Hepatocyte (in vitro differentiated cells): ENCODE measurements at places on chromosomes 16 and 17. TPM values are rescaled to one million over a fixed set of nuclear protein-coding genes. Genes with fewer than 3 reads are reported as not detected.

The MPP3 gene
- 2.1 and 3.2 TPM in 2 replicates for total RNA-seq

The PYDC1 gene
- not detected in 2 replicates for total RNA-seq

The TBC1D3E gene
- total RNA-seq, result not detected in 2 replicates

The CTRB2 gene
- not detected in 2 replicates for total RNA-seq

The HOXB9 gene
- 1.5 and 2.1 TPM in 2 replicates for total RNA-seq

The MEIOC gene
- 0.04 and 0.13 TPM in 2 replicates for total RNA-seq

DNA sequence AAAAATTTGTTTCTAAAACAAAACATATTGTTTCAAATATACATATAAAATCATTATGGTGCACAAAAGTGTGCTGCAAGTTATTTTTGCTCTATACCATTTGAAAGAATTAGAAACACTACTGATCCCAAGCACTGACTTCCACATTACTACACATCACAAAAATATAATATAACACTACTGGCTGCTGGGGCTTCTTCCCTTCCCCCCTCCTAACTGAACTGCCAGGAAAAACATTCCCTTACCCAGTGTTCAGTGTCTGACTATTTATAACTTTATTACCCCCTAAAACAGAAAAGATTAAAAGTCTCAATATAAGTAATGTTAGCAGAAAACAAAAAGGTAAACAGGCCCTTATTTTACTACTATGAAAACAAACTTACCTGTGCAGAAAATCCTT is 36.9 kb downstream of the GPATCH8 start:
- H3K27ac ChIP-seq, result no peak overlapping the region
- no peak overlapping the region for H3K4me3 ChIP-seq
- no peaks in the 10 kb centered on the region for H3K4me1 ChIP-seq

- no peak for DNase-seq
- H3K27me3 ChIP-seq, result no peaks in the 10 kb centered on the region
- no peaks in the 10 kb centered on the region for H3K4me1 ChIP-seq
Observed at GRCh38 chr16:17984810-17985209, 351.7 kb downstream of the NPIPA8 start.

- DNase-seq, result no peak
- no peaks in the 10 kb centered on the region for H3K4me1 ChIP-seq
- no peaks in the 10 kb centered on the region for H3K36me3 ChIP-seq
- H3K4me3 ChIP-seq, result no peak overlapping the region
- no peaks in the 10 kb centered on the region for H3K27me3 ChIP-seq
- H3K27ac ChIP-seq, result no peak overlapping the region
Observed at GRCh38 chr17:67582673-67583081, 135.1 kb upstream of the NOL11 start.

DNA sequence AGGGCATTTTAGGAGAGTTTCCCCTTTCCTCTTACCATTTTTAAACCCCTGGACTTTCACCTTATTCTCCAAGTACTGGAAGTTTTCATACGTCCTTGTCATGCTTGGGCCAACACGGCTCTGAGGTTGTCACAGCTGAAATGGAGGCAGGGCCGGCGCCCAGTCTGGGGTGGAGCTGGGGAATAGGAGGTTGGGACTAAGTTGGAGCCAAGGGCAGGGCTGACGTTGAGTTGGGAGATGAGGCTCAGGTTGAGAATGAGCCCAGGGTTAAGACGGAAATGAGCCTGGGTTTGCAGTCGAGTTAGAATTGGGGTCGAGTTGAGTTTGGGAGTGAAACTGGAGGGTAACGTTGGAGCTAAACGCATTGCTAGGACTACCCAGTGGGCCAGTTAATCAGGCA is 1.3 kb downstream of the CLEC10A start:
- no peak overlapping the region for H3K4me3 ChIP-seq
- H3K4me1 ChIP-seq, result no peaks in the 10 kb centered on the region
- H3K36me3 ChIP-seq, result no peaks in the 10 kb centered on the region
- H3K27ac ChIP-seq, result no peak overlapping the region
- H3K27me3 ChIP-seq, result no peaks in the 10 kb centered on the region
- no peak for DNase-seq

DNA sequence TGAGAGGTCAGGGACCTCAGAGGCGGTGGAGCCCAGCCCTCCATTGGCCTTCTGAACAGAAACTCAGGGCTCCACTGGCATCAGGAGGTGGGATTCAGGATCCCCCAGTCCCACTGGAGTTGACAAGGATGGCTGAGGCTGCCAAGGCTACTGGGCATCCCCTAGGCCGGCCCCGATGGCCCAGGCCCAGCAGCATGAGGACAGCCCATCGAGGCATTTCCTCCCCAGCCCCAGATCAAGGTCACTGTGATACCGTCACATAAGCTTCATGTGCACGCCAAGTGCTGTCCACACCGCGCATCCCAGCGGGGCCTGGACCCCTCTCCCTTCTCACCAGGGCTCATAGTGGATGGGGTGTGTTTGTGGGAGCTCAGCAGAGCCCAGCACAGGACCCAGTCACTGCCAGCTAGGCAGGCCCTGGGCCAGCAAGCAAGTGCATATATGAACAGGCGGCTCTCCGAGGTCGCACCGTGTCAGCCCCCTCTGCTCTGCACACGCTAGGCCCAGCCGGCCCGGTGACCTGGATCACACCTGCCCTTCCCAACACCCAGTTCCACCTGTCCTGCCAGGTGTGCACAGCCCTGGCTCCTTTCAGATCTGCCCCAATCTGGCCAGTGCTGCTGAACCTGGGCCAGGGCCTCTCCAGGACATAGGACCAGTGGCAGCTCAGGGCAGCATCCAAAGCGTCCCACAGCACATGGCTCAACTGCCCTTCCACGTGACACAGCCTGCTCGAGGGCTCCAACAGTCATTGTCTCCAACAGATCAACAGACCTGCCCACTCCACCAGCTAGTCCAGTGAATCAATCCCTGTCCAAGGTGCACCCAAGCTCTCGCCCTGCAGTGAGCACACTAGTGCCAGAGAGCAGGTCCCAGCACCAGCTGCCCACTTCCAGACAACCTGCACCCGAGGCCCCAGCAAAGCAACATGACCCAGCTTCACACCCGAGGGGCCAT is 32.8 kb upstream of the RASD1 start:
- no peak overlapping the region for H3K4me3 ChIP-seq
- H3K27me3 ChIP-seq, result no peaks in the 10 kb centered on the region
- H3K27ac ChIP-seq, result no peak overlapping the region
- DNase-seq, result no peak
- H3K4me1 ChIP-seq, result no peaks in the 10 kb centered on the region

- no peaks in the 10 kb centered on the region for H3K36me3 ChIP-seq
- H3K27me3 ChIP-seq, result no peaks in the 10 kb centered on the region
- peaks cover 5% of the 10 kb centered on the region for H3K4me1 ChIP-seq
- H3K4me3 ChIP-seq, result no peak overlapping the region
- no peak overlapping the region for H3K27ac ChIP-seq
- peak; percentile 58 for DNase-seq
Observed at GRCh38 chr17:80981062-80981902, 10.4 kb upstream of the CHMP6 start.

- H3K27ac ChIP-seq, result no peak overlapping the region
- H3K4me1 ChIP-seq, result no peaks in the 10 kb centered on the region
- peak; percentile 61 for DNase-seq
Observed at GRCh38 chr17:74566132-74566753, 1.1 kb downstream of the CD300H start.

DNA sequence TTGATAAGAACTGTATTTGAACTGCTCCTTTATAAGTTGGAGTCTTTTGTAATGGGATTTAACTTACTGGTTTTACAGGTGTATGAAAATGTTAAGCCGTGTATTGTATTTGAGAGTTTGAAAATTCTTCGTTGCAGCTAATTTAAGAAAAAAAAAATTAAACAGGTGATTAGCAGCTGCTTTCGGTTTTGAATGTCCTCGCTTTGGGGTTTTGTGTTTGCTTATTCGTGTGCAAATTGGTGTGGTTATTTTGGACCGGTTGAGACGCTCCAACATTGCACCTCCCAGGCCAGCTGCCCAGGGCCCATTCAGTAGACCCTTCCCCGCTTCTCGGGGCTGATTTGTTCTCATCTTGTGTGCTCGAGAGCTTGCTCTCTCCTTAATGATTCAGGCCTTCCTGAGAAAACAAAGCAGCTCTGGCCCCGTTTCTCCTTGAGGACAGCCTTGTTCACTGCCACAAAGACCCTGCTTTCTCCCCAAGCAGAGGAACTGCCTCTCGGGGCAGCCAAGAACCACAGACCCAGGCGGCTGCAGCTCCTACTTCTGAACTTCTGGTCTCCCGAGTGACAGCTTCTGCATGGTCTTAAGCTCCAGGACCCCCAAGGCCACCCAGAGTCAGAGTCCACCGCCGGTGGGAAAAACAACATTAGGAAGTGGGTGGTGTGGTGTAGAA is 100.5 kb downstream of the MSI2 start:
- DNase-seq, result no peak
- peak overlapping the region; percentile 84 for H3K27ac ChIP-seq
- no peaks in the 10 kb centered on the region for H3K27me3 ChIP-seq
- no peak overlapping the region for H3K4me3 ChIP-seq

DNA sequence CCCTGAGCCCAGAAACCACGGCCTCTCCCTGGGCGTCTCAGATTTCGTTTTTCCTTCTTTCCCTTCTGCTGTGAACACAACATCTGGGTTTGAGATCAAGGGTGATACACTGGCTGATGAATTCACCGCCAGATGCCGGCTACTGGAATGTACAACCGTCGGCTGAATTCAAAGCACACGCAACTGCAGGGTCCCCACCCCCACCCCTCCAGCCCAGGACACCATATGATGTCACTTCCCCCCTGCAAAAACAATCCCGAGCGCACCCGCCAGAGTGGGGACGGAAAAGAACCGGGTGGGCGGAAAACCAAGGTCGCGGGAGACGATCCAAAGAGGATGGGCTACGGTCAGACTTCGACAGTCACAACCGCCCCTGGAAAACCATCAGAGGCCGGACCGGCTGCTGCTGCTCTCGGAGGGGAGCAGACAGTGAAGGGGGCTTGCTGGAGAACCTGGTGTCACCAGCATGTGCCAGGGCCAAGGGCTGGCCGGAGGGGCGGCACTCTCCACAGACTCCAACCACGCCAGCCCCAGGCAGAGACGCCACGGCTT is 23.3 kb downstream of the CEP295NL start:
- H3K4me1 ChIP-seq, result peaks cover 34% of the 10 kb centered on the region
- no peaks in the 10 kb centered on the region for H3K36me3 ChIP-seq
- H3K27ac ChIP-seq, result peak overlapping the region; percentile 89

GRCh38 chr17:9529033-9529700 is 46.5 kb downstream of the STX8 start:
- H3K36me3 ChIP-seq, result no peaks in the 10 kb centered on the region
- DNase-seq, result peak; percentile 11
- H3K4me3 ChIP-seq, result no peak overlapping the region
- no peaks in the 10 kb centered on the region for H3K27me3 ChIP-seq

DNA sequence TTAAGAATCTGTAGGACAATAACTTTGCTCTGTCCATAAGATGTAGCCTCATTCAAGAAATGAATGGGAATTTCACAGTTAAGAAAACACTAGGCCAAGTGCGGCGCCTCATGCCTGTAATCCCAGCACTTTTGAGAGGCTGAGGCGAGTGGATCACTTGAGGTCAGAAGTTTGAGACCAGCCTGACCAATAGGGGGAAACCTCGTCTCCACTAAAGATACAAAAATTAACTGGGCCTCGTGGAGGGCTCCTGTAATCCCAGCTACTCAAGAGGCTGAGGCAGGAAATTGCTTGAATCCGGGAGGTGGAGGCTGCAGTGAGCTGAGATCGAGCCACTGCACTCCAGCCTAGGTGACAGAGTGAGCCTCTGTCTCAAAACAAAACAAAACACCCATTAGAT is 19.9 kb upstream of the RSL1D1 start:
- no peak overlapping the region for H3K4me3 ChIP-seq
- no peaks in the 10 kb centered on the region for H3K27me3 ChIP-seq
- H3K27ac ChIP-seq, result no peak overlapping the region

DNA sequence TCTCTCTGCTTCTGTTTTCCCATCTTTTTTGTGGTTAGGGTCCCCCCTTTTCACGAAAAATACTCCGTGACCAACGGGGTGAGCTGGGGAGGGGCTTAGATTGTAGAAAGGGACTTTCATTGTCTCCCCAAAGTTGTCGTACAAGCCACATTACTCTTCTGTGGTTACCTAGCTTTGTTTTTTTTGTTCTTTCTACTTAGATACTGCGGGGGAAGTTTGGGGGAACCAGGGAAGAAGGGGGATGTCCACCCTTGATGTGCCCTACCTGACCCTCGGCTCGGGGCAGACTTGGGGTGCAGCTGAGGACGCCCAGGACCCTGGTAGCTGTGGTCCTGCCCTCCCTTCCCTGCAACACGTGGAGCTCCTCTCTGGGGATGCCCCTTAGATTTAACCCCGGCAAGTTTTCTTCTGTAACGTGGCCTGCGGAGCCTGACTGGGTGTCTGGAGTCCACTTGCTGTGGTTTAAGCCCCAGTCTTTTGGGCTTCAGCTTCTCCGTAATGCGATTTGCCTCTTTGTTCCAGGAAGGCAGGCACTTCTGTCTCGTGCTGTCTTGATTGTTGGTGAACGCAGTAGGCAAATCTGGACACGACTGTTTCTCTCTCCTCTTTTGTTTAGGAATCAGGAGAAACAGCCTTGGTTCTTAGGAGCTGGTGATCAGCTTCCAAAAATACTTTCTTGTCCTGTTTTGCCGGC is 892 bp downstream of the ABCC1 start:
- peak overlapping the region; percentile 3 for H3K27ac ChIP-seq
- peaks cover 12% of the 10 kb centered on the region for H3K4me1 ChIP-seq
- H3K4me3 ChIP-seq, result peak overlapping the region; percentile 90
- peak; percentile 36 for DNase-seq

- peaks cover 24% of the 10 kb centered on the region for H3K4me1 ChIP-seq
- no peaks in the 10 kb centered on the region for H3K36me3 ChIP-seq
- H3K27me3 ChIP-seq, result no peaks in the 10 kb centered on the region
- DNase-seq, result no peak
- no peak overlapping the region for H3K27ac ChIP-seq
- H3K4me3 ChIP-seq, result no peak overlapping the region
Observed at GRCh38 chr17:1726626-1727257, 2.2 kb downstream of the WDR81 start.

DNA sequence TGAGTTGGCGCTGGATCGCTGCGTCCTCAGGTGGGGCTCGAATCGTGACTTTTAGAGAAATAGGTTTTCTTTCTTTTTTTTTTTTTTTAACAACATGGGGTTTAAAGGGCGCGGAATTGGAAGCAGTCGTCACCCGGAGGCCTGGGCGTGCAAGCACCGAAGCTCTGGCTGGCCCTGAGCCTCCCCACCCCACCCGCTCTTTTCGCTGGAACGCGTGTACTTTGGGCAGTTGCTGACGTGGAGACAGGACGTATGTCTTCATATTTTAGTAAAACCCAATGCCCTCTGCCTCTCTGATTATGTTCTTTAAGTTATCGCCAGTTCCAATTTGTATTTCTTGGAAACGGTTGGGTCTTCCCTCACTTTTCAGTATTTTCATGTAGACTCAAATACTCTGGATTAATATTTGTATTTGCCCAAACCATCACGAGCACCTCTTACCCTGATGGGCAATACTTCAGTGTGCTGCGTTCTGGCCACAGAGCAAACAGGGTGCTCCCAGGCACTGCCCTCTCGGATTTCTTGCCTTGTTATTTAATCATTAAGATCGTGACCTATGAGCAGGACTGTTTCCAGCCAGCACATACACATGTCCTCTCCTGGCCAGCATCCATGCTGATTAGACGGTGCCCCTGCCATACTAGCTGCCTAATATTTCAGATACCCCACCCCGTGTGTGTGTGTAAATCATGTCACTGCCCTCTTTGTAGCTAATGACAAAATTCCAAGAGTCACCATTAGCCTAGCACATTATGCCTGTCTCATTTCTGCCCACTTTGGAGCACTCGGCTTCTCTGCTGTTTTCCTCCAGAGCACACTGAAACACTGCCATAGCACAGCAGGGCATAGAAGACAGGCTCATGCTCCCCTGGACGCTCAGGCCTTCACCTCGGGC is 805 bp upstream of the C16orf95 start:
- peak overlapping the region; percentile 96 for H3K27ac ChIP-seq
- H3K36me3 ChIP-seq, result no peaks in the 10 kb centered on the region
- peak overlapping the region; percentile 85 for H3K4me3 ChIP-seq
- no peaks in the 10 kb centered on the region for H3K27me3 ChIP-seq
- no peaks in the 10 kb centered on the region for H3K4me1 ChIP-seq
